CD4-positive, alpha-beta T cell (primary cell): ENCODE measurements at places on chromosomes 6 and 20. TPM values are rescaled to one million over a fixed set of nuclear protein-coding genes. Genes with fewer than 3 reads are reported as not detected.

DNA sequence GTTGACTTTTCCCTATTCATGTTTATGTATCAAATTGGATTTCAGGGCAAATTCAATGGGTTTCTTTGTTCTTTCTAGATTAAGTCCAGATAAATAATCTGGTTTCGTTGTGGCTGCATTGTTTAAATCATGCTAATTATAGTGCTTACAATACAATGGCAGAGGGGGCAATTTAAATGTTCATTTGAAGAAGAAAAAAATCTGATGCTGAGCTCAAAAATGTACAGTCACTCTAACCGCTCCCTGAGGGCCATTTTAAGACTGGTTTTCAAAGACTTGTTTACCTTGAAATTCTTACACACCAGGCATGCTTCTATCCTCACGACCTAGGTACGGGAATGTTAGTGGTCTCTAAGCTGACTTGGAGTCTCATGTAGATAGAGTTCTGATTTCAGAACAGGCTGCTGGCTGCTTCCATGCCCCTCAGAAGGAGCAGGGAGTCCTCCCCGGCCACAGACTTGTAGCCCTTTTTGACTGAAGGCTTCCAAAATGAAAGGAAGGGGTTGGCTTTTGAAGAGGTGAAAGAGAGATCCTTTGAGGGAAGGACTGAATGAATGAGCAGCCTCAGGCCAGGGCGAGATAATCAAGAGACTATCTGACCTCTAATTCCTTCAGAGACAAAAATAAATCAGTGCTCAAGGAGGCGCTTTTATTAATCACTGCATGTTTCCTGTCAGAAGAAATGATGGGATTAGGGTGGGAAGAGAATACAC, 86.1 kb upstream of the ZNF217 start:
- no peak for DNase-seq
- no peak overlapping the region for H3K4me3 ChIP-seq
- H3K27me3 ChIP-seq: no peaks in the 10 kb centered on the region

The LY6G6C gene
- not detected for total RNA-seq

DNA sequence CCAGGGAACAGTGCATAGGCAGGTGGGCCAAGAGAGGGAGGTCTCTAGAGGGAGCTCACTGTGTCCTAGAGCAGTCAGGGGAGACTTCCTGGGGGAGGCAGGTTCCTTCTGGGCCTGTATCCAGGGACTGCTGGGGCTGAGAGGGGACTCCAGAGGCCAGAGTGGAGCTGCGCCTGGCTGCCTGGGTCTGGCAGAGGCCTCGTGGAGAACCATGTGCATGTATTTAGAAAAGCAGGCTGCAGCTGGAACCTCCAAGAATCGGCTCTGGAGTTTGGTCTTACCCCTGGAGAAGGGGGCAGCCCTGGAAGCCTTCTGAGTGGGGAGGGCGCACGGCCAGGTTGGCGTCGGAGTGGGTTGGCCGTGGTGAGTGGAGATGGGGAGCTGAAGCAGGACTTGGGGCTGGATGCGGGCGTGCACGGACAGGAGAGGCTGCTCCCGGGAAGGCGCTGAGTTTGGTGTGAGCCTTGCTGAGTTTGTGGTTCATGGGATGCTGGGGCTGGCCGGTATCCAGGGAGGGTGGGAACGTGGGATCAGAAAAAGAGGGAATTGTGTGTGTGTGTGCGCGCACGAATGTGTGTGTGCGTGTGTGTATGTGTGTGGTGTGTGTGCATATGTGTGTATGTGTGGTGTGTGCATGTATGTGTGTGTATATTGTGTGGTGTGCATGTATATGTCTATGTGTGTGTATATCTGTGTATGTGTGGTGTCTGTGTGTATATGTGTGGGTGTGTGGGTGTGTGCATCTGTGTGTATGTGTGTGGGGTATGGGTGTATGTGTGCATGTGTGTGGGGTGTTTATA, 10.8 kb downstream of the VSTM2L start:
- no peak overlapping the region for H3K4me3 ChIP-seq
- H3K27me3 ChIP-seq: peaks cover 8% of the 10 kb centered on the region
- peaks cover 11% of the 10 kb centered on the region for H3K4me1 ChIP-seq

DNA sequence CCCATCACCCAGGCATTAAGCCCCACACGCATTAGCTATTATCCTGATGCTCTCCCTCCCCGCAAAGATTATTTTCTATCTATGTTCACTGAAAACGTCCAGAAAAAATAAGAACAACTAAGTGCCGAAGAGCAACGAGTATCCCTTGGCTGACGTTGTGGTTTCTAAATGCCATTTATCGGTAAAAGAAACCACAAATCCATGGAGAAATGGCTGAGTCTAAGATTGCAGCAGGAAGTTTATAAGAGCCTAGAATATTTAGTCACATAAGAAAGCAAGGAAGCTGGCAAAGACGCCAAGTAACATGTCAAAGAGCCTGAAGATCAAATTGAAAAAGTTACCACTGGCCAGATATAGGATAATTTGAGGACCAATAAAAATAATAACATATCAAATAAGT, 18.1 kb upstream of the NOX3 start:
- no peak overlapping the region for H3K4me3 ChIP-seq
- no peaks in the 10 kb centered on the region for H3K27me3 ChIP-seq
- no peaks in the 10 kb centered on the region for H3K36me3 ChIP-seq
- no peak for DNase-seq
- H3K27ac ChIP-seq: no peak overlapping the region

The KCTD20 gene
- total RNA-seq: 38.4 TPM
